A172 (cell line): ENCODE measurements at places on chromosomes 1 and 21. TPM values are rescaled to one million over a fixed set of nuclear protein-coding genes. Genes with fewer than 3 reads are reported as not detected.

GRCh38 chr1:205563927-205564441, 59.5 kb downstream of the CDK18 start:
- DNase-seq, result peak; percentile 23

DNA sequence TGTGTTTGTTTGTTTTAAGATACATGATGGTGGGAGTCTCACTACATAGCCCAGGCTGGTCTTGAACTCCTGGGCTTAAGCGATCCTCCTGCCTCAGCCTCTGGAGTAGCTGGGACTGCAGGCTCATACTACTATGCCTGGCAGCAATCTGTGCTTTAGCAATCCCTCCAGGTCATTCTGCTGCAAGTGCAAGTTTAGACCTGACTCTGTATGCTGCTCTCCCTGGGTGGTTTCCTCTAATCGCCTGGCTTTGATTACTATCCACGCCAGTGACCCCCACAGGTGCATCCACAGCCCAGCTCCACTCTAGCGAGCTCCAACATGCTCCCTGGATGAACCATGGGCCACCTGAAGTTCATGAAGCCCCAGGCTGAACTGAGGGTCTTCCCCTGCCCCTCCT, 15.5 kb upstream of the PABPC4 start:
- no peak for DNase-seq

- DNase-seq, result peak; percentile 78
Observed at GRCh38 chr1:108590957-108591356, 31.1 kb downstream of the EEIG2 start.

DNA sequence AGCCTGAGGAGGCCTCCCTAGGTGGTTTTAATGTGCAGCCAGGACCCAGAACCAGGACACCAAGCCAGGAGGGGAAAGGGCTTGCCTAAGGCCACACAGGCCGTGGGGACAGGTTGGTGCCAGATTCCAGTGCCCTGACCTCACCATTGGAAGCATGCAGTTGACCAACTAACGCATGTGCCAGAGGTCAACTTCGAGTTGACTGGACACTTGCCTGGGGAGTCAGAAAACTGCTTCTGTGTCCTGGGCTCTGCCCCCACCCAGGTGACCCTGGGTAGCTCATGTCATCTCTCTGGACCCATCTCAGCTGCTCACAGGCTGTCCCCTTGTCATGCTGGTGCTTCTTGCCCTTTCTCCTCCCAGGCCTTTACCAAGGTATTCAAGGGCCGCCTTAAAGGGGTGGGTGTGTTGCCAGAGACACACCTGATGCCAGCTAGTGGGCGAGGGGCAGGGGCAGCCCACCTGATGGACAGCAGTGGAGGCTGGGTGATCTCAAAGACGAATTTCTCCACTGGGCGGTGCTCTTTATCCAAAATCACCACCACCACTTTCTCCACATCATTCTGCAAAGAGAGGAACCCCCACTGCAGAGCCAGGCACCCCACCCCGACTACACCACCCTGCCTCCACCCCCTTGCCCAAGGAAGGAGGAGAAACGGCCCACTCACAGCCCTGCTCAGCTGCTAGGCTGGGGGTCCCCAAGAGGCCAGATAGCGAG, 4.4 kb downstream of the MAD2L2 start:
- no peak for DNase-seq

- no peak for DNase-seq
Observed at GRCh38 chr21:40850071-40850470, 3.1 kb upstream of the DSCAM start.

- DNase-seq, result no peak
Observed at GRCh38 chr1:985126-985525, 3.2 kb upstream of the PERM1 start.

DNA sequence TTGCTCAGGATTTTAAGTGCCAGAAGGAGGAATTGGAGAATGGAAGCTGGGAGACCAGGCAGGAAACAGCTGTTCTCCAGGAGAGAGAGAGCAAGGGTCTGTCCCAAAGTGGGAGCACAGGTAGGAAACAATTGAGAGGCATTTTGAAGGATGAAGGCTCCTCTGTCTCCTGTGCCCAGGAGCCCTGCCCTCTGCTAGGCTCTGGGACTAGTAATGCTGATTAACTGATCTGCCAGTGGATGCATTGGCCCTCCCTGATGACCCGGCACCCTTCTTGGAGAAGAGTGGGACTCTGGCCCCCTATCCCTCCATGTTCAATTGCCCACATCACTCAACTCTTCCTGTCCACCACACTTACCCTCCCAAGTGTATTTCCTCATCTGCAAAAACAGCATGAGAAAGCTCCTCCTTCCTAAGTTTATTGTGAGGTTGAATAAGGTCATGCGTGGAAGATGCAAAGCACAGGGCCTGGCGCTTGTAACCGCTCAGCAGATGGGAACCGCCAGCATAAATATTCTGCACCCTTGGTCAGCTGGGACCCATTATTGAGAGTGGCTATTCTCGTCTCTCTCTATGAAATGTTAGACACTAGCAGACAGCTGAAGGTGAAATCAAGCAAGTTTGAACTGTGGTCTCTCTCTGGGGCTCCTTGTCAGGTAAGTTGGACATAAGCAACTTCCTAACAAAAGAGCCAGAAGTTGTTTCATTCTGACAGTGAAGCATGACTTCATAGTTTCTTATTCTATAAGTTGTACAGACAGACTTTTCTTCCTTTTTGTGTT, 63.0 kb upstream of the ANGPTL1 start:
- no peak for DNase-seq

DNA sequence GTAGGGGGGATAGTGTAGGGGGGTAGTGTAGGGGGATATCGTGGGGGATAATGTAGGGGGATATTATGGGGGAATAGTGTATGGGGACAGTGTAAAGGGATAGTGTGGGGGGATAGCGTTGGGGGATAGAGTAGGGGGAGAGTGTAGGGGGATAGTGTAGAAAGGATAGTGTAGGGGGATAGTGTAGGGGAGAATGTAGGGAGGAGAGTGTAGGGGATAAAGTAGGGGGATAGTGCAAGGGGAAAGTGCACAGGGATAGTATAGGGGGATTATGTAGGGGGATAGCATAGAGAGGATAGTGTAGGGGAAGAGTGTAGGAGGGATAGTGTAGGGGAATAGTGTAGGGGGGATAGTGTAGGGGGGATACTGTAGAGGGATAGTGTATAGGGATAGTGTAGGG, 12.3 kb upstream of the ARF1 start:
- no peak for DNase-seq

- peak; percentile 10 for DNase-seq
Observed at GRCh38 chr1:231338270-231339128, at the start of gene SPRTN. Gene SPRTN (plus strand): TSS chr1:231338293. CDS start chr1:231338384, 91 bp downstream.

GRCh38 chr1:18007391-18008041, 100.1 kb upstream of the IGSF21 start:
- no peak for DNase-seq

GRCh38 chr1:2224170-2224584, 3.9 kb upstream of the SKI start:
- DNase-seq, result no peak

GRCh38 chr1:29372108-29372507, 135.8 kb downstream of the PTPRU start:
- DNase-seq, result no peak

GRCh38 chr1:165397944-165398343, 41.4 kb upstream of the LMX1A start:
- DNase-seq, result peak; percentile 48

DNA sequence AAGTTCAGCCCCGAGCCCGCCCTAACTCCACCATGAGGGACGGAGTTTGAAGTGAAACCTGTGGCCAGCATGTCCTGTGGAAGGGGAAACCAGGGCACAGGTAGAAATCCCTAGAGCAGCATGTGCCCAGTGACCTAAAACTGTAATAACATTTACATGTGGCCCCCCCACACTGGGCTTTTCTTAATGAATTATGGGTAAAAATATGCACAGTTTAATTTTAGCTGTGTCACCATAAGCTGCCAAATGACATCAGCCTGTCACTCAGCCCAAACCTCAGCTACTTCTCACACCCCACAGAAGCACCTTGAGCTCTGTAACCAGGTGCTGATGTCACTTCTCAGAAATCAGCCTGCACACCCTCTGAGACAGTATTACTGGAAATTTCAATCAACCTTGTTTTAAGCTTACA, 50.0 kb upstream of the SLC19A1 start:
- DNase-seq, result no peak

- DNase-seq, result no peak
Observed at GRCh38 chr1:240126821-240127220, 35.1 kb downstream of the FMN2 start.

DNA sequence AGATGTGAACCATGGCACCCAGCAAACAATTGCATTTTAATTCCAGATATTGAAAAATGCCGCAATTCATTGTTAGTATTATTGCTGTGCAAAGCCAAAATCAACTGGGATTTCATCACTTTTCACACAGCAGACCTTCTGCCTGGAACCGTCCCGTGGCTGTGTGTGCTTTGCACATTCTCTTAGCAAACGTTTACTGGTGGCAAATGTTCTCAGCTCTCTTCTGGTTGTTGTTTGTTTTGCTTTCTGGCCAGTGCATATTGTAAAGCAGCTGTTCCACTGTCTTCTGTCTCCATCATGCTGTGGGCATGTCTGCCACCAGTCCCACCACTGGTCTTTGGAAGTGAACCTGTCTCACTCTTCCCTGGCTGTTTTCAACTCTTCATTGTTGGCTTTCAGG, 19.8 kb upstream of the TTLL10 start:
- DNase-seq, result no peak

GRCh38 chr1:210598135-210598652, 269.5 kb downstream of the HHAT start:
- DNase-seq, result peak; percentile 99

- no peak for DNase-seq
Observed at GRCh38 chr1:206582971-206583706, 29.1 kb downstream of the EIF2D start.

The ANGPTL1 gene
- not detected in 2 replicates for total RNA-seq

The GSTM4 gene
- total RNA-seq, result 35.7 and 41.8 TPM in 2 replicates

The DIO1 gene
- not detected in 2 replicates for total RNA-seq

The RSBN1 gene
- 7.9 and 9.7 TPM in 2 replicates for total RNA-seq

The PKLR gene
- not detected in 2 replicates for total RNA-seq

The TSACC gene
- total RNA-seq, result 3.5 and 9.4 TPM in 2 replicates

The HSPB7 gene
- total RNA-seq, result not detected in 2 replicates

The CEP350 gene
- total RNA-seq, result 30.3 and 46.0 TPM in 2 replicates

The GPR61 gene
- total RNA-seq, result not detected in 2 replicates

The IGSF5 gene
- 0.57 and 1.1 TPM in 2 replicates for total RNA-seq

The IPO13 gene
- 23.9 and 25.2 TPM in 2 replicates for total RNA-seq
